ENCODE measurements at places on chromosomes 2 and 18.

GRCh38 chr2:32484937-32485336 is 128.1 kb downstream of the BIRC6 start:
- no peak for DNase-seq

GRCh38 chr2:25340181-25340921 is 1.4 kb downstream of the DNMT3A start:
- no peak for DNase-seq

DNA sequence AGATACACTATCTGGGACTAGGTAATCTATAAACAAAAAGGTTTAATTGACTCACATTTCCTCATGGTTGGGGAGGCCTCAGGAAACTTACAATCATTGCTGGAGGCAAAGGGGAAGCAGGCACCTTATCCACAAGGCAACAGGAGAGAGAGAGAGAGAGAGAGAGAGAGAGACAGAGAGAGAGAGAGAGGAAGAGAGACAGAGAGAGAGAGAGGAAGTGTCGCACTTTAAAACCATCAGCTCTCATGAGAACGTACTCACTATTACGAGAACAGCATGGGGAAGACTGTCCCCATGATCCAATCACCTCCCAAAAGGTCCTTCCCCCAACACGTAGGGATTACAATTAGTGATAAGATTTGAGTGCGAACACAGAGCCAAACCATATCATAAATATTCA is 253.5 kb upstream of the TRIB2 start:
- DNase-seq: no peak

GRCh38 chr2:72136331-72136730 is 11.3 kb downstream of the CYP26B1 start:
- no peak for DNase-seq

GRCh38 chr2:40434731-40435271 is 17.1 kb downstream of the SLC8A1 start:
- no peak for DNase-seq

GRCh38 chr2:215738351-215738750 is 275.0 kb downstream of the MREG start:
- DNase-seq: no peak

DNA sequence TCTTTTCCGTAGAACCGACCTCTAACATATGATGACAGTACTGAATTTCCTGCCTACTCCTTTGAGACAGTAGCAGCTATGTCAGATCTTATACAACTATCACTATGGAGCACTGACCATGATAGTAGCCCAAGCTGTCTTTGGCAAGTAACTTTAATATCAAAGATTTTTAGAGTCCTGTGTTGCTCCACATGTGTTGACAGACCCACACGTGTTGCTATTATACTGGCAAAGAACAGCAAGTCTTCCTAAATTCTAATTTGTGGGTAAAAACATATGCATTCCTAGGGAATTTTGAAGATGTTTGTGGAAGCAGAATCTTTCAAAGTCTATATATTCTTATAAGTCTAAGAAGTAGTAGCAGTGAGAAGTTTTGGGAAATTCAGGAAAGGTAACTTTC is 245.5 kb upstream of the HNMT start:
- DNase-seq: no peak

GRCh38 chr18:58596265-58596681 is 32.6 kb downstream of the ALPK2 start:
- DNase-seq: no peak

DNA sequence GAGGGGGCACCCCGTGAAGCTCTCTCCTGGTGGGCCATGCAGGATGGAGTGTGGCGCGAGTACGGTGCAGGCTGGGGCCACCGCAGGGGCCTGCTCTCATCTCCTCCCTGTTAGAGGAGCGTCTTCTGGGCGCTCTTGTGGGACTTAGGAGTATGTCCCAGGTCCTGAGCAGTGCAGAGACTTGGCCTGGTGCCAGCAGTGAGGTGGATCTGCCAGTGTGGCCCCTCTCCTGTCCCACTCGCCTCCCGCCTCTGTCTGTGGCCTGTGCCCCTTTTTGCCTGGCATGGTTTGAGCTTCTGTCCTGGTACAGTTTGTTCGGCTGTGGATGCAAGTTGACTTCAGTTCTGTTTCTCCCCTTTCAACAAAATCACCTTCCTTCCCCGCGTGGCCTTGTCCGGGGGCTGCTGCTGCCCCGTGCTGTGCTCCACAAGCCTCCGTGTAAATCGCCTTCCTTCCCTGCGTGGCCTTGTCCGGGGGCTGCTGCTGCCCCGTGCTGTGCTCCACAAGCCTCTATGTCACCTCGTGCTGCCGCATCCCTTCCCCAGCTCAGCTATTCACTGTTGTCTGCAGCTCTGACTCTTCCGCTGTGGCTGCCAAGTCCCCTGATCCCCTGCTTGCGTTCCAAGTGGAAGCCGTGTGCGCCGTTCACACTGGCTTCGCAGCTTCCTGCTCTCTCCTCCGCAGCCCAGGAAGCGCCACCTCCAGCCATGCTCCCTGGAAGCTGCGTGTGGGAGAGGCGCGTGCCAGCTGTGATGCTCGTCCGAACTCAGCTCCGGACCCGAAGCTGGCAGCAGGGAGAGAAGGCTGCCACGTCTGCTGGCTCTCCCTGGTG is 13.7 kb downstream of the LDLRAD4 start:
- no peak for DNase-seq

- no peak for DNase-seq
Measured at GRCh38 chr18:64949885-64950284, 800.9 kb upstream of the CDH7 start.

Measured in stimulated activated CD8-positive, alpha-beta memory T cell treated with anti-CD3 and anti-CD28 coated beads, Interleukin-4, amount 100 ng/mL, for 4 hours (primary cell).